ENCODE measurements at places on chromosomes 2 and 18.
A peak's percentile ranks its signal among the peaks of the same experiment; 100 is the strongest.

DNA sequence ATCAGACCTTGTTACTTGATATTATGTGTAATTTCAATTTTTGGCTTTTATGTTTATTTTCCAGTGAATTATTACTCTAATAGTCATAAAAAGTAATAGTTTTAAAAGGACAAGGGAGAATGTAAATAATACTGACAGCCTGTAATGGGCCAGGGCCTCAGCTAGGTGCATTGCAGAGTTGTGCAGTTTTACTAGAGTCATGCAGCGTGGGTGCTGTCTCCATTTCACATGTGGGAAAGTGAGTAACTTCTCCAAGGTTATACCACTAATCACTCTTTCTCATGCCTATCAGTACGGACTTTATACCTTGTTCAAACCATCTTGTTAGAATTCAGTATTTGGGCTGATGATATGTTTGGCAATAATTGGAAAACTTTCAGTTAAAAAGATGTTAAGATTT lies 73.3 kb downstream of the UGGT1 start:
- peaks cover 20% of the 10 kb centered on the region for H3K4me1 ChIP-seq
- H3K27ac ChIP-seq = no peak overlapping the region
- H3K36me3 ChIP-seq = peaks cover 27% of the 10 kb centered on the region
- H3K4me3 ChIP-seq = no peak overlapping the region
- no peak for DNase-seq

- no peak for DNase-seq
- no peaks in the 10 kb centered on the region for H3K4me1 ChIP-seq
- H3K4me3 ChIP-seq = no peak overlapping the region
- H3K36me3 ChIP-seq = no peaks in the 10 kb centered on the region
- H3K27me3 ChIP-seq = peaks cover 11% of the 10 kb centered on the region
- H3K27ac ChIP-seq = no peak overlapping the region
Observed at GRCh38 chr2:223079378-223079777, 27.4 kb downstream of the KCNE4 start.

GRCh38 chr2:73984922-73985307 lies 205 bp downstream of the TET3 start:
- no peaks in the 10 kb centered on the region for H3K27me3 ChIP-seq
- no peak overlapping the region for H3K4me3 ChIP-seq
- H3K4me1 ChIP-seq = peaks cover 85% of the 10 kb centered on the region
- DNase-seq = peak; percentile 76
- H3K36me3 ChIP-seq = peaks cover 2% of the 10 kb centered on the region

GRCh38 chr2:30436859-30437435 lies 10.1 kb upstream of the LCLAT1 start:
- H3K27me3 ChIP-seq = no peaks in the 10 kb centered on the region
- no peak for DNase-seq
- no peaks in the 10 kb centered on the region for H3K36me3 ChIP-seq
- peaks cover 38% of the 10 kb centered on the region for H3K4me1 ChIP-seq

GRCh38 chr2:176291809-176292283 lies 22.6 kb downstream of the MTX2 start:
- H3K4me1 ChIP-seq = peaks cover 24% of the 10 kb centered on the region
- H3K4me3 ChIP-seq = peak overlapping the region; percentile 25
- peak overlapping the region; percentile 55 for H3K27ac ChIP-seq
- H3K27me3 ChIP-seq = no peaks in the 10 kb centered on the region

DNA sequence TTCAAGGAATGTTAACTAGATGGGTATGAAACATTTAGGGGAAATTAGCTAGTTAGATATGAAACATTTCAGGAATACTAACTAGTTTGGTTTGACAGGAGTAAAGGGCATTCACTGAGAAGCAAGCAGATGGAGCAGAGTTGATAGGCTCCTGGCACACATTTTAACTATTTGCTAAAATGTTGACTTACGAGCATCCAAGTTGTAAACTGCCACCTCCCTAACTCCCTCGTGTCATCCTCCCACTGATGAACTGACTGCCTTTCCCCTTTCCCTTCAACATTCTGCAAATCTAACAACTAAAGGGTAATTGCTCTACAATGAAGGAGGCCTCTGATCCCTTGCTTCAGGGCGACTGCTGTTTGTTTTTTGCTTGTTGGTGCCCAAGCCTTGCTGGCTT lies 580.4 kb upstream of the FAM98A start:
- no peak overlapping the region for H3K4me3 ChIP-seq
- no peaks in the 10 kb centered on the region for H3K27me3 ChIP-seq
- no peaks in the 10 kb centered on the region for H3K36me3 ChIP-seq

Measured in naive thymus-derived CD8-positive, alpha-beta T cell (primary cell).